Activated T-cell treated with anti-CD3 and anti-CD28 coated beads, Interleukin-2, amount 50 U/mL, for 24 hours (primary cell): ENCODE measurements at places on chromosomes 7 and 10.
A peak's percentile ranks its signal among the peaks of the same experiment; 100 is the strongest.

DNA sequence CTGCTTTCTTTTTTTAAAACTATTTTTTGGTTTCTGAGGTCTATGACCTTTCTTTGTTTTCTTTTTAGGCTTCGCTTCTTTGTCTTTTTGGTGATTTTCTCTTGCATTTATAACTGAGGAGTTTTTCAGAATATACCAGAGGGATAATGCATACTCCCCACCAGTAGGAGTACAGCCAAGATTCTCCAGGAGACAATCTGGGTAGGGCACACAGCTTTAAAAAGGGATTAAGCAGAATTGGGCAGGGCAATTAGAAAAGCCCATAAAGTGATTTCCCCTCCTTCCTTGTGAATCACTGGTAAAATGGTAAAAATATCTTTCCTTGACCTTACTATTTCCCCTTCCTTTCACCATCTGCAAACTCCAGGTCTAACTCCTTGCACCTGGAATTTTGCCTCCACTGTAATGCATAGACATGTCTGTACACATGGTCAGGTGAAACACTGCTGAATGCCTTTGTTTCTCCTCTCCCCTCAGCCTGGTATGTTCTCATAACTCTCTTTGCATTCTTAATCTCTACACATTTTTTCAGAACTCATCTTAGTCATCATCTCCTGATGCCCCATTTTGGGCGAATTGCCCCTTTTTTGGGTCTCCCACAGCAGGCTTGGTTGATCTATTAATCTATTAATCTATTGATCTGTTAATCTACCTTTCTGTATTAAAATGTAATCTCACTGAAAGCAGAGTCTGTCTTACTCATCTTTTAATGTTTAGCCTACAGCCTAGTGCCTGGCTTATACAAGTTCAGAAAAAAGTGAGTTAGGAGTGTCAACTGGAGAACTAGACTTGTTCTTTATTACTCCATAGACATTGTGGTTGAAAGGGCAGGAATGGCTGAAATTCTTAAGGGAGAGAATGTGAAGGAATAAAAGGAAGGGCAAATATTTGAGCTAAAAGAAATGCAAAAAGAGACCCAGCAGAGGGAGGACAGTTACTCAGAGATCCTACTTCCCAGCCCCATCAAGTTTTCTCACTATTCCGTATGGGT is 64.6 kb downstream of the MDFIC start:
- no peaks in the 10 kb centered on the region for H3K27me3 ChIP-seq
- no peak overlapping the region for H3K4me3 ChIP-seq
- peak overlapping the region; percentile 39 for H3K27ac ChIP-seq
- peaks cover 40% of the 10 kb centered on the region for H3K36me3 ChIP-seq
- no peak for DNase-seq

GRCh38 chr7:134254311-134254710 is 62.4 kb downstream of the SLC35B4 start:
- DNase-seq: no peak
- H3K27ac ChIP-seq: no peak overlapping the region
- H3K27me3 ChIP-seq: no peaks in the 10 kb centered on the region

DNA sequence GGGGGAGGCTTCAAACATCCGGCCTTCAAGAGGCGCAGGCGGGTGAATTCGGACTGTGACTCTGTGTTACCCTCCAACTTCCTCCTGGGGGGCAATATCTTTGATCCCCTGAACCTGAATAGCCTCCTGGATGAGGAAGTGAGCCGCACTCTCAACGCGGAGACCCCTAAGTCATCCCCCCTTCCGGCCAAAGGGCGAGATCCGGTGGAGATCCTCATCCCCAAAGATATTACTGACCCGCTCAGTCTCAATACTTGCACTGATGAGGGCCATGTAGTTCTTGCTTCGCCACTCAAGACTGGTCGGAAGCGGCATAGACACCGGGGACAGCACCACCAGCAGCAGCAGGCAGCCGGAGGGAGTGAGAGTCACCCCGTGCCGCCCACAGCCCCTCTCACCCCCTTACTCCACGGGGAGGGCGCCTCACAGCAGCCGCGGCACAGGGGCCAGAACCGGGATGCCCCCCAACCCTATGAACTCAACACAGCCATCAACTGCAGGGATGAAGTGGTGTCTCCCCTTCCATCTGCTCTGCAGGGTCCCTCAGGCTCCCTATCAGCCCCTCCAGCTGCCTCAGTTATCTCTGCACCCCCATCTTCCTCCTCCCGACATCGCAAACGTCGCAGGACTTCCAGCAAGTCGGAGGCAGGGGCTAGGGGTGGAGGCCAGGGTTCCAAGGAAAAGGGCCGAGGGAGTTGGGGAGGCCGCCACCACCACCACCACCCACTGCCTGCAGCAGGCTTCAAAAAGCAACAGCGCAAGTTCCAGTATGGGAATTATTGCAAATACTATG is 1.1 kb downstream of the MEPCE start:
- peaks cover 58% of the 10 kb centered on the region for H3K4me1 ChIP-seq
- peaks cover 72% of the 10 kb centered on the region for H3K36me3 ChIP-seq
- peaks cover 4% of the 10 kb centered on the region for H3K27me3 ChIP-seq
- H3K4me3 ChIP-seq: peak overlapping the region; percentile 97
- H3K27ac ChIP-seq: peak overlapping the region; percentile 96
- DNase-seq: peak; percentile 61

DNA sequence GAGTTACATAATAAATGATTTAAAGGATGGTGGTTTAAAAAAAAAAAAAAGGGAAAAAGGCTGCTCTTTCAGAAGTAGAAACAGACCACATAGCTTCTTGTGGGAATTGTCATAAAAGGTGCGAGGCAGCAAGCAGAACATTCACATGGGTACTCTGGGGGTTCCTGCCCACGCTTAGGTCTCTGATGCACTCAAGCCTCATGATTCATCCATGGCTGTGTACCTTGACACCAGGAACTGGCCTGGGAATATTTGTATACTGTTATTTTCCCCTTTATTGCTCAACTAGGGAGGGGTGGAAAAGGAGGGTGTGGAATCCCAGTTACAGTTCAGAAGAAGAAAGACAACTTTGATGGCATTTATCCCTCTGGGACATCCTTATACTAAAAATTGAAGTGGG is 4.0 kb downstream of the PON2 start:
- peaks cover 14% of the 10 kb centered on the region for H3K4me1 ChIP-seq
- H3K27me3 ChIP-seq: peaks cover 12% of the 10 kb centered on the region
- no peak for DNase-seq

DNA sequence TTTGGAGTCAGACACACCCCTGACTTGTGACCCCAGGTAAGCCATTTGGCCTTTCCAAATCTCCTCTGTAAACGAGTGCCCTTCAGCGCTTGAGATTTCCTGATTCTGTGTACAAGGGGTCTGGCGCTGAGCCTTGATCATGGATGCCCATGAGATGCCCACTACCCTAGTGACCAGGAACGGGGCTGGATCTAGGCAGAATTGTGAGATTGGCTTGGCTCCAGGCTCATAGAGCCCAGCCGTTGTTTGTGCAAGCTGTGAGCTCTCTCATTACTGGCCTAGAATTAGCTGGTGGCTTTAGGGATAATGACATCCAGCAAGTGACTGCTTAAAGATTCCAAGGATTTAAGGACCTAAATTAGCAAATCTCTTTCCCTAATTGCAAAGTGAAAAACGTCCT is 84.9 kb downstream of the CAMK1D start:
- no peak overlapping the region for H3K27ac ChIP-seq
- no peak for DNase-seq
- peaks cover 6% of the 10 kb centered on the region for H3K4me1 ChIP-seq
- peaks cover 16% of the 10 kb centered on the region for H3K36me3 ChIP-seq
- H3K27me3 ChIP-seq: no peaks in the 10 kb centered on the region

DNA sequence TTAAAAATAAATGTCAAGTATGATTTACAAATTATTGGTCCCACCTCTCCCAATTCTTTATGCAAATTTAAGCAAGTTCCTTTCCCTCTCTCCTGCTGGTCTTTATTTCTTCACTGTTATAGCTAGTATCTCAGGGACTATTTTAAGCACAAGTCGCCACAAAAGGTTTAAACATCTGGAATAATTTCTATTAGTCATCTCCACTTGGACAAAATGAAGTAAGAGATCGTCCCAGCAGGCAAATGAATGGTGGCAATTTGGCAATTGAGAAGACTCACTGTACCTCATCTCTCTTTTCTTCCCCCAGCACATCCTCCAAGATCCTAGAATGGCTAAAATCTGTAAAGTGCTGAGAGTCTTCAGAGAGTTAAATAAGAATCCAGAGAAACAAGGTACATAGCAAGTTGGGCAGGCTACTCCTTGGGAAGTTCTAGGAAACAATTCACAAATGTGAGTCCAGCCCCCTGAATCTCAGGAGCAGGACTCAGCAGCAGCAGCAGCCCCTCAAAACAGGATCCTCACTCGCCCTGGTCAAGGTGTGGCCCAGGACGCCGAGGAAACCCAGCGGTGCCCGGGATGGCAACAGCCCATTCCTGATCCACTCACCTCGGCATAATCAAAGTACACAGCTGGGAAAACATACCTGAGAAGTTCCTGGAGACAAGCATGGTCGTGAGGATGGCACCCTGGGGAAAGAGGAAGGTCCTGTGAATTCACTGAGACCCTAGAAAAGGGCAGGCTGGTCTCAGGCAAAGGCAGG is 30.3 kb upstream of the NDST2 start:
- H3K27ac ChIP-seq: no peak overlapping the region
- no peak overlapping the region for H3K4me3 ChIP-seq
- H3K4me1 ChIP-seq: no peaks in the 10 kb centered on the region
- H3K36me3 ChIP-seq: peaks cover 82% of the 10 kb centered on the region
- no peak for DNase-seq

DNA sequence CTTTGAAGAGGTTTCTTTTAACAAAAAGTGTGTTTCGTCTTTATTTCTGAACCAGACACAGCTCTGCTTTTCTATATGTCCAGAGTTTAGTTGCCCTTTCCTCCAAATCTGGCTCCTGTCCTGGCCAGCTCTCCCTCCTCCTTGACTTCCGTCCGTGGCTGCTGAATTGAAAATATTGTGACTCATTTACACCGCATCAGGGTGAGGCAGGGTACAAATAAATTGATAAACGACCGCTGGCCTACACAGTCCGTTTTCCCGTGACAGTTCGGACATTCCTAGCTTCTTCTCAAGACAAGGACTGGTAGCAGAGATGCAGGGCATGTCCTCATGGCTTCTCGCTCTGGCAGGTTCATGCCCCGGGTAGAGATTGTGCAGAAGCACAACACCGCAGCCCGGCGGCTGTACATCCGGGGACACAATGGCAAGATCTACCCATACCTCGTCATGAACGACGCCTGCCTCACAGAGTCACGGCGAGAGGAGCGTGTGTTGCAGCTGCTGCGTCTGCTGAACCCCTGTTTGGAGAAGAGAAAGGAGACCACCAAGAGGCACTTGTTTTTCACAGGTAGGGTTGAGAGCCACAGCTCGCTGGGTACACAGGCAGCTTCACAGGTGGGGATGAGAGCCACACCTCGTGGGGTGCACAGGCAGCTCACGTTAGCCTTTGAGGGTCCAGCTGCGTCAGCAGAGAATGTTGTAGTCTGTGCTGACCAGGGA is 126.6 kb downstream of the TRRAP start:
- peaks cover 15% of the 10 kb centered on the region for H3K4me1 ChIP-seq
- H3K27me3 ChIP-seq: no peaks in the 10 kb centered on the region
- no peak overlapping the region for H3K4me3 ChIP-seq
- H3K36me3 ChIP-seq: peaks cover 96% of the 10 kb centered on the region
- peak overlapping the region; percentile 53 for H3K27ac ChIP-seq
- DNase-seq: no peak

DNA sequence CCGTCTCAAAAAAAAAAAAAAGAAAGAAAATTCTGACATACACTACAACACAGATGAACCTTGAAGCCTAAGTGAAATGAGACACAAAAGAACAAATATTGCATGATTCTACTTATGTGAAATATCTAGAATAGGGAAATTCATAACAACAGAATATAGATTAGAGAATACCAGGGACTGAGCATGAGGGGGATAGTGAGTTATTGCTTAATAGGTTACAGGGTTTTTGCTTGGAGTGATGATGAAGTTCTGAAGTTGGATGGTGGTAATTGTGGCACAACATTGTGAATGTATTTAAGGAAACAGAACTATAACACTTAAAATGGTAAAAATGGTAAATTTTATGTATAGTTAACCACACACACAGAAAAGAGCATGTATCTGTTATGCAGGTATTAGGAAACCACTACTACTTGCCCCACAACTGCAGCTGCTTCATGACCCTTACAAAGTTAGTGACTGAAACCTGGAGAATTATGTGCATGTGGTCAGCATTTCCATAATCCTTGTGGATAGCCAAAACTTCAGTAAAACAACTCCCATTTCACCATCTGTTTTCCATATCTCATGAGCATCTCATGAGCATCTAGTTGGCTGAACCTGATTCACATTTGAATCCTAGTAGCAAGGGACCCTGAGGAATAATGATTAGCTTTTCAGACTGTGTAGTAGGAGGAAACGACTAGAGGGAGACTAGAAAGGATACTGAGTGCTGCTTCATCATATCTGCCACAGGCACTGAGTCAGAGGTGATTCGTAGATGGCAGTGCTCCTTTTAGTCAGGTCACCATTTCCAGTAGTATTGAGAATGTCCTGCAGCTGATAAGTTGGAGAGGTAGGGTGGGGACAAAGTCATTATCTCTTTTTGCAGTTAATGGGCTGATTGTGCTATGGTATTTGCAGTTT is 26.3 kb downstream of the SAMD8 start:
- peak overlapping the region; percentile 28 for H3K4me3 ChIP-seq
- H3K27me3 ChIP-seq: no peaks in the 10 kb centered on the region
- no peak for DNase-seq
- H3K27ac ChIP-seq: peak overlapping the region; percentile 95

- no peak overlapping the region for H3K4me3 ChIP-seq
- H3K4me1 ChIP-seq: no peaks in the 10 kb centered on the region
- no peaks in the 10 kb centered on the region for H3K27me3 ChIP-seq
- no peak for DNase-seq
Observed at GRCh38 chr7:69349291-69349690, 249.0 kb upstream of the AUTS2 start.

DNA sequence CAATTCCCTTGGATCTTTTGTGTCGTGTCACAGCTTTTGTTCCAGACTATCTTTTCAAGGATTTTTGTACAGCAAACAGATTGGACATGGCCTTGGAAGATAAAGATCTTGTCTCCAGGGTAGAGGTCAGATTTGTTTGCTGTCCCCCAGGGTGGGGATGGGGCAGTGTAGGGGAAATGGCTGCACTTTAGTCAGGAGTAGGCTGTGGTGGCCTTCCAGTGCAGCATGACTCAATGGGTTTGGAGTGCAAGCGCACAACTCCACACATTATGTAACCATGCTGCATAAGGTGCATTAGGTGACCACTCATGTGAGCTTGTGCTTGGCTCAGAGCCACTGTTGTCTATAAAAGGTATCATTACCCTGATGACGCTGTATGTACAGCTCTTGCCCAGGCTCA is 23.9 kb upstream of the ADAMTS14 start:
- H3K36me3 ChIP-seq: peaks cover 3% of the 10 kb centered on the region
- H3K4me3 ChIP-seq: no peak overlapping the region
- no peaks in the 10 kb centered on the region for H3K4me1 ChIP-seq
- DNase-seq: no peak
- H3K27me3 ChIP-seq: peaks cover 5% of the 10 kb centered on the region

- peaks cover 20% of the 10 kb centered on the region for H3K4me1 ChIP-seq
- peak; percentile 55 for DNase-seq
- H3K27me3 ChIP-seq: no peaks in the 10 kb centered on the region
- H3K27ac ChIP-seq: peak overlapping the region; percentile 91
- peak overlapping the region; percentile 38 for H3K4me3 ChIP-seq
Observed at GRCh38 chr7:75617634-75618234, 121.0 kb downstream of the HIP1 start.
